Activated CD8-positive, alpha-beta T cell treated with anti-CD3 and anti-CD28 coated beads for 36 hours (primary cell): ENCODE measurements at places on chromosomes 12 and 14. TPM values are rescaled to one million over a fixed set of nuclear protein-coding genes. Genes with fewer than 3 reads are reported as not detected.
A peak's percentile ranks its signal among the peaks of the same experiment; 100 is the strongest.

DNA sequence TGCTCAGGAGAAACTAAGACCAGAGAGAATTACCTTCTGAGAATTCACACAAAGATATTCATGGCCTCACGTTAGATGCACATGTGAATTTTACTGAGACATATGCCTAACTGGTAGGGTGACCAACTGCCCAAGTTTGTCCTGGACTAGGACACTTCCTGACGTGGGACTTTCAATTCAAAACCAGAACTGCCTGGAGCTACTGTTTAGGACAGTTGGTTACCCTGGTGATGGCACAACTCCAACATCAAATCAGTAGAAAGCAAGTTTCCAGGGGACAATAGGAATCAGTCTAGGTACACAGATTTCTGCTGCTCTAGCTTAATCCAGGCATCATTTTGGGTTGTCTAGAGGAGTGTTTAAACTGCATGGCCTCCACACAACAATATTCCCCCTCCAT, 178.7 kb downstream of the GXYLT1 start:
- no peak overlapping the region for H3K4me3 ChIP-seq
- H3K4me1 ChIP-seq: no peaks in the 10 kb centered on the region
- no peaks in the 10 kb centered on the region for H3K36me3 ChIP-seq
- no peak overlapping the region for H3K27ac ChIP-seq
- no peak for DNase-seq

DNA sequence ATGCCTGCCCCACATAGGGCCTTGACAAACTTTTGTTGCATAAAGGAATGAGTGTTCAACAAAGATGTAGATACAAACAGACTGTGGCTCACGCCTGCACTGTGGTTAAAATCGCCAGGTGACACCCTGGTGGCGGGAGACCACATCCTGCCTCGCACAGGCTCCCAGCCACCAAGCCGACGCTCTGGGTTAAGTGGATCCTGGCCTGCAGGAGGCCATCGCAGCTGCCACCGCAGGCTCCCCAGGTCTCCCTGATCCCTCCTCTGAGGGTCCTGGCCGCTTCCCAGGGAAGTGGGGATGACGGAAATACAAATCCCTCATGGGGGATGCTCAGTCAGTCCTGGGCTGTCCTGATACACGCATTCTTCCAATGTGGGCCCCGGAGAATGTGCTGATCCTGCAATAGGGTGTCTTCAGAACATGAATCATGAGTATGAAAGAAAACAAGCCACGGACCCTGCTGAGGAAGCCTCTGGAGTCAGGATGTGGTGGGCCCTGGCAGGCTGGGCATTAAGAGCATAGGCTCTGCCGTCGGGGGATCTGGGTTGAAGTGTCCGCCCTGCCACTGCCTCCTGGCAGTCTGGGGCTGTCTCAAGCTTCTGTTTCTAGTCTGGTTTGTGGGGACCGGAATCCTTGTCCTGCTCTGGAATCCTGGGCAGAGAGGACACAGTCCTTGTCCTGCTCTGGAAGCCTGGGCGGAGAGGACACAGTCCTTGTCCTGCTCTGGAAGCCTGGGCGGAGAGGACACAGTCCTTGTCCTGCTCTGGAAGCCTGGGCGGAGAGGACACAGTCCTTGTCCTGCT, 53.5 kb upstream of the BEGAIN start:
- no peaks in the 10 kb centered on the region for H3K27me3 ChIP-seq
- H3K4me3 ChIP-seq: no peak overlapping the region
- peak; percentile 91 for DNase-seq
- H3K4me1 ChIP-seq: peaks cover 49% of the 10 kb centered on the region

- H3K27me3 ChIP-seq: peaks cover 19% of the 10 kb centered on the region
- DNase-seq: no peak
- no peak overlapping the region for H3K27ac ChIP-seq
- no peak overlapping the region for H3K4me3 ChIP-seq
- no peaks in the 10 kb centered on the region for H3K36me3 ChIP-seq
- peaks cover 27% of the 10 kb centered on the region for H3K4me1 ChIP-seq
These were observed 1.9 kb downstream of the CACNB3 start for GRCh38 chr12:48819986-48820725.

GRCh38 chr12:2447861-2448260, 346.9 kb upstream of the FKBP4 start:
- H3K4me3 ChIP-seq: no peak overlapping the region
- no peak for DNase-seq
- H3K4me1 ChIP-seq: no peaks in the 10 kb centered on the region
- H3K27ac ChIP-seq: no peak overlapping the region

GRCh38 chr12:119911182-119911581, 34.1 kb upstream of the CIT start:
- no peak overlapping the region for H3K4me3 ChIP-seq
- H3K4me1 ChIP-seq: no peaks in the 10 kb centered on the region
- no peaks in the 10 kb centered on the region for H3K27me3 ChIP-seq
- DNase-seq: no peak
- H3K27ac ChIP-seq: no peak overlapping the region

- no peak for DNase-seq
- H3K36me3 ChIP-seq: peaks cover 61% of the 10 kb centered on the region
- no peak overlapping the region for H3K27ac ChIP-seq
These were observed 2.6 kb downstream of the VDR start for GRCh38 chr12:47902131-47902639.

DNA sequence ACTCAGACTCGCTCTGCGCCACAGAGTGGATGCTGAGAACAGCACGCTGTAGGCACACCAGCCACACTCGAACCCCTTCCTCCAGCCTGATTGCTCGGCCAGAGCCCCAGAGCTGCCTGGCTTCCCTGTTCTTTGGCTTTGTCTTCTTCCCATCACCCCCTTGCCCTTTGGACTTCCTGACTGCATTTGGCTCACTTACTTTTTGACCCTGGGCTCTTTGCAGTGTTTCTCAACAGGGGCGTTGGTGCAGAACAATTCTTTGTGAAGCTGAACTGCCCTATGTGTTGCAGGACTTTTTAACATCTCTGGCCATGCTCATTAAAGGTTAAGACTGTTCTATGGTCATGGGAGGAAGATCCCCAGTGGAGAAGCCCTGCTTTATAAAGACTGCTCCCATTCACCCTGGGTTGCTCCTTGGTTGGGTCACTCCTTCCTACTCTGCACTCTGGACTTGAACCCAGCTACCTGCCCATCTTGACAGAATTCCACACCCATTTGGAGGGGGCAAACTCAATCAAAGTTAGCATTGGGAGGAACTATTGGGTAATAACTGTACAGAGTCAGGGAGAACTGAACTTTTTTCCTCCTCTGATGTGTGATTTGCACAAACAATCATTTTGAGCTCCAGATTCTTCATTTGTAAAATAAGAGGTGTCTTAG, 127.7 kb upstream of the PLEKHG7 start:
- no peak overlapping the region for H3K27ac ChIP-seq
- peaks cover 3% of the 10 kb centered on the region for H3K4me1 ChIP-seq
- H3K36me3 ChIP-seq: no peaks in the 10 kb centered on the region
- DNase-seq: no peak

- H3K4me3 ChIP-seq: no peak overlapping the region
- no peaks in the 10 kb centered on the region for H3K27me3 ChIP-seq
- peaks cover 13% of the 10 kb centered on the region for H3K4me1 ChIP-seq
- H3K36me3 ChIP-seq: peaks cover 32% of the 10 kb centered on the region
- no peak for DNase-seq
These were observed 1.5 kb upstream of the PNMA1 start for GRCh38 chr14:73715707-73716106.

DNA sequence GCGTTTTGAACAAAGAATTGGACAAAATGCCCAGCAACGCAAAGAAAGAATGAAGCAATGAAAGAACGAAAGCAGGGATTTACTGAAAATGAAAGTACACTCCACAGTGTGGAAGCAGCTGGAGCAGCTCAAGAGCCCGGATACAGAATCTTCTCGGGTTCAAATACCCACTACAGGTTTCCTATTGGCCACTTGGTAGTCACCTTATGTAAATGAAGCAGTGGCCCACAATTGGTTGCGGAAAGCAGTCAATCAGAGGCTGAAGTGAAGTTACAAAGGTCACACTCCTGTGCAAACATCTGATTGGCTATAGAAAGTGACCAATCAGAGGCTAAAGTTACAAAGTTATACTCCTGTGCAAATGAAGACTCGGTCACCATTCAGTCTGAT, 15.0 kb upstream of the PPP1R13B start:
- peaks cover 1% of the 10 kb centered on the region for H3K27me3 ChIP-seq
- no peak overlapping the region for H3K27ac ChIP-seq
- H3K36me3 ChIP-seq: no peaks in the 10 kb centered on the region

- H3K4me1 ChIP-seq: no peaks in the 10 kb centered on the region
- H3K4me3 ChIP-seq: no peak overlapping the region
- no peaks in the 10 kb centered on the region for H3K36me3 ChIP-seq
- DNase-seq: no peak
These were observed 7.7 kb upstream of the CKAP4 start for GRCh38 chr12:106255493-106255892.

DNA sequence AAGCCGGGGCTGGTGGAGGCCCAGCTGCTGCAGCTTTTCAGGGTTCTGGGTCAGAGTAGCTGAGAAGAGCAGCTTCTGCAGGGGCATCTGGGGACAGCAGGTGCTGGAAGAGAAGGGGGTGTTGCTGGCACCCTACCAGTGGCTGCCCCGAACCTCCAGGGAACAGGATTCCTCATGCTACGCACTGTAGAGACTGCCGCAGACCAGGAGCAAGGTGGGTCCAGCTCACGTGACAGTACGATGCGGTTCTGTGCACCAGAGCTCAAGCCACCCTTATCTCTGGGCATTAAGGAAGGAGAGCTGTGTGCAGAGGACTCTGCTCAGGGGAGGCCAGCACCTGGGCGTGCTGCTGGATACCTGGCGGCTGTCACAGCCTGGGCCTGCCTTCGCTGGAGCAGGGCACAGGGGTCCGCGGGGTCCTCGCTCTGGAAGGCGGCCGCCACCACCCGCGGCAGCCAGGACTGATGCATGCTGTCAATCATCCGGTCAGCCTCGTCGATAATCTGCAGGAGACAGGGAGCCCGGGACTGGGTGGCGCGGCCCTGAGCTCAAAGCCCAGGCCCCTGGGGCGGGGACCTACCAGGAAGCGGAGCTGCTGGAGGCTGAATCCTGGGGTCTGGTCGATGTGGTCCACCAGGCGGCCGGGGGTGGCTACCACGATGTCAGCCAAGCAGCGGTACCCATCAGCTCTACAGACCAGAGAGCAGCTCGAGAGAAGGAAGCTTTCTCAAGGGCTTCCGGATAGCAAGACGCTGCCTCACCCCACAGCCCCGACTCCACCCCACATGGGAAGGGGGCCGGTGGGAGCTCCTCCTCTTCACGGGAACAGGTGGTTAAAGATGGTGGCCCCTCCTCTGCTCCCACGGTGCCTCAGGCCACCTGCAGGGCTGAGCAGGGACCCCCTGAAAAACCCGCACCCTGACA, 2.9 kb downstream of the DDX51 start:
- H3K4me3 ChIP-seq: no peak overlapping the region
- no peak for DNase-seq
- H3K4me1 ChIP-seq: peaks cover 19% of the 10 kb centered on the region
- H3K27me3 ChIP-seq: no peaks in the 10 kb centered on the region

GRCh38 chr14:99320105-99320572, 48.1 kb upstream of the BCL11B start:
- DNase-seq: peak; percentile 89
- H3K36me3 ChIP-seq: no peaks in the 10 kb centered on the region
- no peaks in the 10 kb centered on the region for H3K27me3 ChIP-seq
- H3K27ac ChIP-seq: no peak overlapping the region
- peak overlapping the region; percentile 35 for H3K4me3 ChIP-seq

- H3K27me3 ChIP-seq: no peaks in the 10 kb centered on the region
- H3K27ac ChIP-seq: no peak overlapping the region
- H3K4me3 ChIP-seq: no peak overlapping the region
- H3K36me3 ChIP-seq: no peaks in the 10 kb centered on the region
These were observed 357.4 kb downstream of the C12orf50 start for GRCh38 chr12:87671757-87672156.

DNA sequence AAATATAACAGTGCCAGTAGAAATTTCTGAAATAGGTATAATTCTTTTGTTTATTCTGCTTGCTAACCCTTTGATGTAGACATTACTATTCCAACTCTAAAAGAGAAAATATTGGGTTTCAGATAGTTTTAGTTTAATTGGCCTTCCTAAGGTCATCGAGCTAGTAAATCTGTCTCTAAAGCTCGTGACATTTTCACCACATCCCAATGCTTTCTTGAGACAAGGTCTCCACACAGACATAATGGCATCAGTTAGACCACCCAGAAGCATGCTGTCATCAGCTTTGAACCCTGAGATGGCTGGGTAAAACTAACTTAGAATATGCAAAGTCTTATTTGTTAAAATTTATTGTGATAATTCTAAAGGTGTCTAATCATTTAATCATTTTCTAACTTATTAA, 52.0 kb downstream of the PIK3C2G start:
- H3K4me1 ChIP-seq: no peaks in the 10 kb centered on the region
- H3K27me3 ChIP-seq: no peaks in the 10 kb centered on the region
- no peaks in the 10 kb centered on the region for H3K36me3 ChIP-seq
- no peak overlapping the region for H3K27ac ChIP-seq
- H3K4me3 ChIP-seq: no peak overlapping the region
- no peak for DNase-seq

DNA sequence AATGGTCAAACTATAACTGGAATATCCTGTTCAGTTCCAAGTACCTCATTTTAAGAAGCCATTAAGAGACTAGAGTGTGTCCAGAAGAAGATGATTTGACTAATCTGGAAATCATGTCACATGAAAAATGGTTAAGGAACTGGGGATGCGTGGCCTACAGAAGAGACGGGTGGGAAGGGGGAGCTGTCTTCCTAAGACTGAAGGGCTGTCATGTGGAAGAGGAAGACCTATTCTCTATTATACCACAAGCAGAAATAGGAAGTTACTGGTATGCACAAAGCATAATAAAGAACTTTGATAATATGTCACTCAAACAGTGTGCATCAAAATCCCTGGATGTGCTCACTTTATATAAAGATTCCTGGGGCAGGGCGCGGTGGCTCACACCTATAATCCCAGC, 50.3 kb downstream of the HECTD4 start:
- H3K4me1 ChIP-seq: no peaks in the 10 kb centered on the region
- no peak for DNase-seq
- no peak overlapping the region for H3K4me3 ChIP-seq
- H3K27ac ChIP-seq: no peak overlapping the region
- peaks cover 3% of the 10 kb centered on the region for H3K36me3 ChIP-seq

- no peak for DNase-seq
- H3K4me1 ChIP-seq: no peaks in the 10 kb centered on the region
- H3K4me3 ChIP-seq: no peak overlapping the region
- no peaks in the 10 kb centered on the region for H3K36me3 ChIP-seq
These were observed 122.5 kb downstream of the DAD1 start for GRCh38 chr14:22466491-22466890.

The ANO4 gene
- total RNA-seq: not detected

The CLEC4A gene
- 2.0 TPM for total RNA-seq

The HOXC11 gene
- total RNA-seq: not detected

The PELI2 gene
- total RNA-seq: 3.4 TPM

The LRRIQ1 gene
- not detected for total RNA-seq

The PRPF39 gene
- total RNA-seq: 45.7 TPM

The GALNT9 gene
- total RNA-seq: not detected

The REM2 gene
- 0.27 TPM for total RNA-seq

The RERG gene
- not detected for total RNA-seq

The PLA2G1B gene
- not detected for total RNA-seq

The TAS2R13 gene
- total RNA-seq: 0.31 TPM
